ENCODE measurements at places on chromosomes 5 and 9. TPM values are rescaled to one million over a fixed set of nuclear protein-coding genes. Genes with fewer than 3 reads are reported as not detected.

The DBN1 gene
- 187 TPM for polyA plus RNA-seq

The ZNF883 gene
- 0.51 TPM for polyA plus RNA-seq

The ARHGEF39 gene
- polyA plus RNA-seq: 2.8 TPM

The SLC34A1 gene
- not detected for polyA plus RNA-seq

The SGCD gene
- 5.8 TPM for polyA plus RNA-seq

The ROPN1L gene
- polyA plus RNA-seq: 0.50 TPM

DNA sequence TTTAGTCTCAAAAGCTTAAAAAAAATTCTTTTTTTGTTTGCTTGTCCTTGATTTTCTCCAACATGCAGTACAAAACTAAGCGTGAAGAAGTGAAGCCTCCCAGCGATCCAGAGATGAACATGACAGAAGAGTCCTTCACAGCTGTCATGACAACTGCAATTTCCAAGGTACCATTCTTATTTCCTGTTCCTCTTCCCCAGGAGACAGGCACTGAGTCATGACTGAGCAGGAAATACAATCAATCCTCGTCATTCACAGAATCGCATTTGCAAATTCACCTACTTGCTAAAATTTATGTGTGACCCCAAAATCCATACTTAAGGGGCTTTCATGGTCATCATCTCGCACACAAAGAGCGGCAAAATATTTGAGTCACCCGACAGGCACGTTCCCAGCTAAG lies 77.3 kb downstream of the SLC1A1 start:
- DNase-seq: no peak

- DNase-seq: peak; percentile 39
Observed at GRCh38 chr5:64229163-64229774, 63.6 kb downstream of the RNF180 start.

DNA sequence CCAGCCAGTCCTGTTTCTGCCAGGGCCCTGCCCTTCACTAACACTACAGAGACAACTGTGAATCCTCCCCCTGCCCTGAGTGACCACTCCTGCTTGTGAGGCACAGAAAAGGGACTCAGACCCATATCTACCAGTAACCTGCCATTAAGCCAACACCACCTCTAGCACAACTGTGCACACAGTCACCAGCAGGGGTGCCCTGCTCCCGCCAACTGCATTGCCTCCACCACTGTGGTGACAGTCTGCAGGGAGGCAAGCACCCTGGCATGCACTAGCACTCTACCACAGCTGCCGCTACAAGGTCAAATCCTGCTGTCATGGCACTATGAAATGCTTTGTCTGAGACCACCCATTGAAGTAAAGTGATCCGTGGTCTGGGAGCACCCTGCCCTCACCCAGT lies 1028.5 kb upstream of the CDH9 start:
- DNase-seq: no peak

- DNase-seq: no peak
Observed at GRCh38 chr5:73615085-73615484, 10.9 kb upstream of the ARHGEF28 start.

DNA sequence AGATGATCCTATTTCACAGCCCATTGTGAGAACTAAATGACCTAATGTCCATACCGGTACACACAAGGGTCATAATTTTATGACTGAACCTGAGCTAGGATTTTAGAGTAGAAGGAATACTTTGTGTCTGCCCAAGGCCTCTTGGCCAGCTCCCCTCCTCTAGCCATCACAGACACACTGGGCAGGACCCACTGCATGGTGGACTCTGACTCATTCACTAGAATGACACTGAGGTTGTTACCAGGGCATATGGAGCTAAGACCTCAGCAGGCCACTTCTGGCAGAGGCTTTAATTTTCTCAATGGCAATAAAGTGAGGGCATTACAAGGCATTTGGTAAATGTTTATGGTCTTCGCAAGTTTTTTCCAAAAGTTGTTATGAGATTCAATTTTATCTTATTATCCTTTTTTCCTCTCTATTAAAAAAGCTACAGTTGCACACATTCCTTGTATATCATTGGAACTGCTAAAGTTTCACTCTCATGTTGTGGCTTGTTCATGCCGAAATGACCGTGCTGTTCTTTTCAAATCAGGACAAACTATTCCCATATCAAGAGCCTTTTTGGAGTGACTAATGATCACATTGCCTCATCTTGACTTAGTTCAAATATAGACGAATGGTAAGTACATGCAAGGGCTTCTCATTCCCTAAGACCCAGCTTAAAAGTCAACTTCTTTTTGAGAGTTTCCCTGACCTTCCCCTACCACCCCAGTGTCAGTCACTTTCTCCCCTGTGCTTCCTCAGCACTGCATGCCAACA lies 595.7 kb downstream of the ACTL7B start:
- no peak for DNase-seq

GRCh38 chr9:89441655-89441970 lies 56.3 kb downstream of the SEMA4D start:
- DNase-seq: no peak

Measured in IMR-90 (cell line).